DND-41 (cell line): ENCODE measurements at places on chromosomes 7 and 10.

DNA sequence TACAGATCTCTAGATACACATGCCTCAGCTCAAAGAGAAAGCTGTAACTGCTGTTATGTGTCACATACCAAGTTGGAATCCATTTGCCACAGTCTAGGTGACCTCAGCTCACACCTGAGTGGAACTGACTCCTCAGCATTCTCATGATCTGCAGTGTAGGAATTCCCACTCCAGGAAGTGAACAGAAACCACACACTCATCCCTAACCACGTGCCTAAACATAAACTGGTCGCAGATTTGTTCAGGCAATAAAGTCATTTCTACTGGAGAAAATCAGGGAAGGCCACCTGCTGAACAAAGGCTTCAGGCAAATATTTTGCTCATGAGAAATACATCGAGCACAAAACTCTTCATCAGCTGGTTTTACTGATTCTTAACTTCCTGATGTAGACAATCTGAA lies 23.0 kb upstream of the ZMYND11 start:
- DNase-seq: no peak

- DNase-seq: no peak
These were observed 25.7 kb downstream of the SUV39H2 start for GRCh38 chr10:14904316-14904732.

DNA sequence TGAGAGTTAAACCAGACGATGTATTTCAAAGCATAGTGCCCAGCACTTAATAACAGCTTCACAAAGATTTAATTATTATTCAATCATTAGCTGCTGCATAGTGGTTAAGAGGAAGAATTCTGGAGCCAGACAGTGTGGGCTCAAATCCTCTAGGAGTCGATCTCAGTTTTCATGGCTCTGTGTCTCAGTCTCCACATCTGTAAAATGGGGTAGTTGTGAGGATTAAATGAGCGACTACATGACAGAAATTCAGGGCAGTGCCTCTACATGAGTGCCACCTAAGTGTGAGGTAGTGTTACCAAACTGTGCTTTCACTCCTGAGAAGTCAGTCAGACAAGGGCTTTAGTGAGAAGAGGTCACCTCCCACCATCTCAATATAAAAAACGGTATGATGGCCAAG lies 81.7 kb upstream of the FGFR2 start:
- DNase-seq: no peak

DNA sequence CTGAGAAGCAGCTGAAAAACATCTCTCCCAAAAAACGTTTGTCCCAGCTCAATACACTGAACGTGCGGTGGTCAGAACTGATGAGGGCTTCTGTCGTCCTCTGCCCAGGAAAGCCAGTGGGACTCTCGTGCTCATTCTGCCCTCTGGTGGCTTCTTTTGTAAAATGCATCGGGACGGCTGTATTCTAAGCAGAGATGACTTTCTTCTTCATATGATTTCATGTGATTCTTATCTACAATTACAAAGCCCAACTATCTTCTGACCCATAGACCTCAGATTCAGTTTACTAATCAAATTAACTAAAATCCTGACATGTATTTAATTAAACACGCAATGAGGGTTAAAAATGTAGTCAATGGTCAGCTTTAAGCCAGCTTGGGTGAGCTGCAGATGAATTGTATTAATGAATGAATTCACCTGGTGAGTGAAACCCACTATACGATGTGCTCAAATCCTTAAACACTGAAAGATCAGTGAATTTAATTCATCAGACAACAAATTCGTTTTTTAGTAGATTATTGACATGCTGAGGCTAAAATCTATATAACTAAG lies 117.6 kb upstream of the FAM204A start:
- DNase-seq: peak; percentile 74

GRCh38 chr7:40800771-40801170 lies 666.0 kb downstream of the SUGCT start:
- DNase-seq: no peak

GRCh38 chr7:4791738-4792536 lies 16.5 kb downstream of the AP5Z1 start:
- DNase-seq: peak; percentile 31

DNA sequence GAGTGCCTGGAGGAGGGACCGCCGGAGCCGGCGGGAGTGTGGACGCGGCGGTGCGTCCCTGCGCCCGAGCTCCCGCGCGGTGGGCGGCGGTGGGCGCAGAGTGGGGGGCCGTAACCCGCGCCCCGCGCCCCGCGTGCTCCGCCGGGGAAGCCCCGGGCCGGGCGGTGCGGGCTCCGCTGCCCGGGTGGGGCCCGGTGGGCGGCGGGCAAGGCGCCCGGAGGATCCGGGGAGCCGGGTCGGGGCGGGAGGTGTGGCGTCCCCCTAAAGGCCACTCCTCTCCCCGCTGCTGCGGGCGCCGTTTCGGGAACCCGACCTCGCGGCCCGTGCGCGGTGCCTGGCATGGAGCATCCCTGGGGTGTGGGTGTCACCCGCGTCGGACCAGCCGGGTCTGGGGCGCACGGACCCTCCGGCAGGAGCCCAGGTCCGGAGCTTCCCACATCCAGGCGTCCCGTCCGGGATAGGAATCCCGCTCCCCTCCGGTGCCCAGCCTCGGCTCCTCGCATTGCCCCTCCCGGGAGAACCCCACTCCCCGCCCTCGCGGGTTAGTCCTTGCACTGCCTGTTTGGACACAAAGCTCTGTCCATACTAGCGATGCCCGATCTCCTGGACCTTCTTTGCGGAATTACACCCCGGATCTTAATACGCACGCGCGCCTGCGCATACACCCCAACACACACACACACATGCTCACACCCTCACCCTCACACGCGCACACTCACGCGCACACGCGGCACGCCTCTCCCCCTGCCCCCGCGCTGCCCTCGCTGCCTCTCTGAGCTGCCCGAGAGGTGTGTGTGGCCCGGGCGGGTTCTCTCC lies 723 bp downstream of the MTURN start:
- no peak for DNase-seq

DNA sequence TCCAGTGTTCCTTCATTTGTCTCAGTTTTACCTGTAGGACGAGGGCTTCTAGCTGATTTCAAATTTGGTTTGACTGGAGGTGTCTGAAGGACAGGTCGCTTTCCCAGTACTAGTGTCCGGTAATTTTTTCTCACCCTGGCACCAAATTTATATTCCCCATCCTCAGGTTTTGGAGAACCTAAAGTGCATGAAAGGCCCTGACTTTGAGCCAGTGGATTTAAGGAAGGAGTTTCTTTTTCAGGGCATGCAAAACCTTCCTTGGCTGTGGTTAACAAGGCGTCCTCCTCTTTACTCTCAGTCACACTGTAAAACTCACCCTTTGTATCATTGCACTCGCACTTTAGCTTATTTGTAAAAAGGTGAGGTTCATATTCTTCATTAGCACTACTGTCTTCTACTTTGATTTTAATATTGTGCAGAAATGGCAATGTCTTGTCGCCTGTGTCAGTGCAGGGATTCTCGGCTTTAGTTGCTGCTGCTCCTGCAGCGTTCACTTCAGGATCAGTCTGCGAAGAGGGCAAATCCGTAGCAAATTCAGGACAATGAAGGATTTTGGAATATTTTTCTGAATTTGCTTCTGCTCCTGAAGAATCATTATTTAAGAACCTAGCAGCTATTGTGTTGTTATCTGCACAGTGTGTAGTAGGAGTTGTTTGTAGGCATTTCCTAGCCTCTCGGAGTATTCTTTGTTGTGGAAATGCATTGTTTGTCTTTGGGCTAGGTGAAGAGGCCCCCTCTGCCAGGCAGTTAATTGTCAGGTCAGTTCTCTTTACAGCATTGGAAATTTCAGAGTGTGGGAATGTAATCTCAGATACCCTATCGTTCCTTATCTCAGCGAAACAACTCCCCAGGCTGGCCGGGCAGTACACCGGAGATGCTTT lies 9.9 kb downstream of the SKIDA1 start:
- DNase-seq: no peak

- no peak for DNase-seq
These were observed 98.1 kb downstream of the C10orf105 start for GRCh38 chr10:71621231-71622153.

DNA sequence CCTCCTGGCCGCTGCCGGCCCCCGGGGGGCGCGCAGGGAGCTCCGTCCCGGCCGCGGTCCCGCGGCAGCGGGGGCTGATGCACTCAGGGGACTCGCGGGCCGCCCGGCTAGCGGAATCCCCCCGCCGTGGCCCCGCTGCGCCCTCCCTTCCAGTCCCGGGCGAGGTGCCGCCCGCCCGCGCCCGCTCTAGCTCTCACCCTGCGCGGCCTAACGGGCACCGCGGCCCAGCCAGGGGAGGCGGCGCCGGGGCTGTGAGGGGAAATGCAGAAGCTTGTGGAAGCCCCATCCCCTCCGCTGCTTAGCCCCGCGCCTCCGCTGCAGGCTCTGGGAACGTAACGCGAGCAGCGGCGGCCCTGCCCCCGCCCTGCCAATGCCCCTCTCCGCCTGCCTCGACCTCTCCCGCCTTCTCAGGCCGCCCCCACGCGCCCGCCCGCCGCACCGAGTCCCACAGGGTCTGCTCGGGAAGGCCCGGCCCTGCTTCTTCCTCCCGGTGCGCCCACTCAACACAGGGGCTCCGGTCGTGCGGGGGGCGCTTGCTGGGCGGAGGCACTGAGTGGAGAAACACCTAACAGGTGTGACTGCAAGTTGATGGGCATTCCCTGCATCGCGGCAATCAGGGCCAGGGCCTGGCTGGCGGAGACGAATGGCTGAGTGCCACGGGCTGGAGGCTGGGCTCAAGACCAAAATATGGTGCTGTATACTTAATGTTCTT lies 384 bp upstream of the TMEM229A start:
- DNase-seq: no peak

DNA sequence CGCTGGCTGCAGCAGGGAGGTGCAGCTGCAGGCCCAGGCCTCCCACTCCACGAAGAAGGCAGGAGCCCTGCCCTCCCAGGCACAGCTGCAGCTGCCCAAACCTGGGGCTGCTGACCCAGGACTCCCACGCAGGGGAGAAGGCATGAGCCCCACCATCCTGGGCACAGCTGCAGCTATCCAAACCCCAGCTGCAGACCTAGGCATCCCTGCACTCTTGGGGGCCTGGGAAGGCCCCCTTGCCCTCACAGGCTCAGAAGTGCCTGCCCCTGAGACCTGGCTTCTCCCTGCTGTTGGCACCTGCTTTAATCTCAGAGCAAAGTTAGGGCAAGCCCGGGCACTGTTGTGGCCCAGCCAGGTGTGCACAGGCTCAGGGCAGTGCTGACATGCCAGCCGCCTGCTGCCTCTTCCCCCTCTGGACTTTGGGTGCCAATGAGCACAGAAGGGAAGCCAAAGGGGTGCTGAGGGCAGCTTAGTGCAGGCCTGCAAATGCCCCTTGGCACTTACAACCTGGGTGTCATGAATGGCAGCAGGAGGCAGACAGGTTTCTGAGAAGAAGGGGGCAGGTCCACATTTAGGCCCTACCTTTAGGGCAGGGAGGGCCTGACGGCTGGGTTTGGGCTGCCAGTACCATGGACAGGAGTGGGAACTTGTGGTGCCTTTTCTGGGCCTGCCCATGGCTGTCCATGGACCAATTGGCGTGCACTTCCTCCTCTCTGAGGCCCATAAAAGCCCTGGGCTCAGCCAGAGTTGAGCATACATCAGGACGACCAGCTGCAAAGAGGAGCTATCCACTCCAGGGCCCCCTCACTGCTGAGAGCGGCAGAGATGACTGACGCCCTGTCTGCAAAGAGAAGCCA lies 31.1 kb downstream of the CRTAC1 start:
- DNase-seq: no peak

GRCh38 chr10:112289373-112290053 lies 6.3 kb downstream of the TECTB start:
- no peak for DNase-seq

DNA sequence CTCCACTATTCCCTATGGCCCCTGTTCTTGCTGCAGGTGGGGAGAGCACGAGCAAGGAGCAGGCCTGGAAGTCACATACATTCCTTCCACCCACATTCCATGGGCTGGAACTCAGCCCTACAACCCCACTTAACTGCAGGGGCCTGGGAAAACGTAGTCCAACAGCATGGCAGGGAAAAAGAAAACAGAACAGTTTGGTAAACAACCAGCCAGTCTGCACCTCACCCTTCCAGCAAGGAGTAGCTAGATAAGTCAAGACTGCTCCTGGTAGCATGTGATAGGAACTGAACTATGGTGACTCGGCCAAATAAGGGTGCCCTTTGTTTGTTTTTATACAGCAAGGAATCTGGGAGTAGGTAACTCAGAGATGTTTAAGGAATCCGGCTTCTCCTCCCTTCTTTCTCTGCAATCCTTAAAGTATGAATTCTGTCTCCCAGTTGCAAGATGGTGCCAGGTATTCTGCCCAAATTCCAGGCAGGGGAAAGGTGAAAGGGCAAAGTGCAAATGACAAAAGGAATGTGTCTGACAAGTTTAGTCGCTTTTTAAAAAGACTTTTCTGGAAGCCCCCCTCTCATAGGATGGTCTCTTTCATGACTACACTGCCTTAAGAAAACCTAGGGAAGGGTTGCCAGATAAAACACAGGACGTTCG lies 311.7 kb upstream of the NEBL start:
- DNase-seq: no peak

DNA sequence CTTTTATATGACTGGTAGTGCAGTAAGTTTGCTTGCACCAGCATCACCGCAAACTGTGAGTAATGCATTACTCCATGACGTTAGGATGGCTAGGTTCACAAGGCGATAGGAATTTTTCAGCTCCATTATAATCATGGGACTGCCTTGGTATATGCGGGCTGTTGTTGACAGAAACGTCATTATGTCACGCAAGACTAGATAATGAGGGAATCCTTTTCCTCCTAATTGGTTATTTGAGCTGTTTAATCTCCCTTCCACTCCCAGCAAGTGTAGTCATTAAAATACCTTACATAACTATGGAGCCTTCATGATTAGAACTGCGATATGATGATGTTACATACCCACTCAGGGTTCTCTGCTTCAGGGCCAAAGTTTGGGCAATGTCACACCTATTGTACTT lies 17.3 kb downstream of the KLLN start:
- no peak for DNase-seq

DNA sequence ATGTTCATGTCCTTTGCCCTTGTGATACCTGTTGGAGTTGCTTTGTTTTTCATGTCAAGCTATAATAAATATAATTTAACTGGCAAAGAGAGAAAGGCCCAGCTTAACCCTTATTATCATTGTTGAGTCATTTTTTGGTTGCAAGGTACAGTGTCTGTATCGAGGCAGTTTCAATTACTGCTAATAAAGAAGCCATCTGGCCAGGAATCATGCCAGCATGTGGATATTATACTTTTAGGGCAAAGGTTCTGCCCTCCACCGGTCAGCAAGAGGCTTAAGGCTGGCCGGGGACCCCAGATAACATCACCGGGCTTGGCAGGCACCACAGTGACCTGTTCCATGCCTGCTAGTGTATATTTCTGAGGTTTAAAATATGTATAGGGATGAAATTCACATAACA lies 9.0 kb upstream of the CYP3A4 start:
- no peak for DNase-seq

GRCh38 chr7:92997152-92997551 lies 120.6 kb downstream of the SAMD9 start:
- no peak for DNase-seq

DNA sequence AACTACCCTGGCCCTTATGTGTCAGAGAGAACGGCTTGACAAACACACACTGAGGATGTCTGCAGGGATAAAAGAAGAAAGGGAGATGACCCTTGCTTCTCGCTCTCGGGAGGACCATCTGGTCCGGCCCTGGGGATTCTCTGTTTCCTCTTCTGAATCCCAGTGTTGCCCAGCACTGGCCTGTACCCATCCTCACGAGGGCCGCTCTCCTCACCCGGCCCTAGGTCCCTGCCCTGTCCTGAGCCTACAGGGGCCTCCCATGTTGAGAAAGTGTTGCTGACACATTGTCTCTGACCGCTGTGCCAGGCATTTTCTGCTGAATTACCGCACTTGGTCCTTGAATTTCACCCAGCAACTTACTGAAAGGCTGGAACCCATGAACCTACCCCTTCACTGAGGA lies 171.9 kb upstream of the LANCL2 start:
- DNase-seq: no peak

- DNase-seq: no peak
These were observed 137.4 kb upstream of the PTN start for GRCh38 chr7:137480824-137481365.

- peak; percentile 77 for DNase-seq
These were observed 71.2 kb upstream of the EFCAB10 start for GRCh38 chr7:105652359-105652993.
